Lung (tissue), 17 donors: ENCODE measurements at places on chromosomes 1 and 21. TPM values are rescaled to one million over a fixed set of nuclear protein-coding genes. Genes with fewer than 3 reads are reported as not detected.

The ANGPTL7 gene
- 0.48 TPM for total RNA-seq

The RHEX gene
- 0.57 TPM for total RNA-seq

The GREM2 gene
- 0.92 TPM for total RNA-seq

The SUSD4 gene
- 17.0 TPM for total RNA-seq

The KRTAP7-1 gene
- not detected for total RNA-seq

The RSPH1 gene
- total RNA-seq, result 30.1 TPM

The S100A14 gene
- 150 TPM for total RNA-seq

The NHLH2 gene
- 0.18 TPM for total RNA-seq

The ZSCAN20 gene
- 5.7 TPM for total RNA-seq

The KCNH1 gene
- total RNA-seq, result 0.31 TPM

The FLG gene
- total RNA-seq, result not detected

The KCNE2 gene
- total RNA-seq, result not detected

The CACNA1S gene
- not detected for total RNA-seq

The ST6GALNAC3 gene
- 17.9 TPM for total RNA-seq

The VWA1 gene
- total RNA-seq, result 72.6 TPM

The PODN gene
- total RNA-seq, result 12.9 TPM

The CD1E gene
- total RNA-seq, result 1.3 TPM

The FMOD gene
- total RNA-seq, result 93.4 TPM

The AMIGO1 gene
- total RNA-seq, result 3.9 TPM

The GPR37L1 gene
- 0.09 TPM for total RNA-seq

The PROX1 gene
- total RNA-seq, result 10.1 TPM

The TFF2 gene
- total RNA-seq, result not detected

The CAMSAP2 gene
- total RNA-seq, result 25.0 TPM

The SPATA1 gene
- total RNA-seq, result 3.2 TPM

The SAMSN1 gene
- total RNA-seq, result 20.1 TPM

The HSPG2 gene
- 335 TPM for total RNA-seq

The RGS2 gene
- 40.8 TPM for total RNA-seq

The DMBX1 gene
- 0.09 TPM for total RNA-seq

The APOBEC4 gene
- total RNA-seq, result 5.3 TPM

The SPRR3 gene
- not detected for total RNA-seq

The A3GALT2 gene
- total RNA-seq, result 0.28 TPM

The CSMD2 gene
- 1.2 TPM for total RNA-seq

The TRIM67 gene
- not detected for total RNA-seq

The ARHGEF19 gene
- total RNA-seq, result 17.3 TPM

The ZYG11A gene
- total RNA-seq, result 0.15 TPM

The DNAJC8 gene
- total RNA-seq, result 38.9 TPM

The MAN1A2 gene
- total RNA-seq, result 56.3 TPM

The CNKSR1 gene
- total RNA-seq, result 29.9 TPM

The LENEP gene
- total RNA-seq, result 0.89 TPM

The HSF2BP gene
- total RNA-seq, result 0.71 TPM

The ATP1A4 gene
- total RNA-seq, result 0.06 TPM

The TTC24 gene
- total RNA-seq, result not detected

The KCNJ9 gene
- not detected for total RNA-seq

The C1orf94 gene
- not detected for total RNA-seq

The CLDN17 gene
- total RNA-seq, result not detected

The SPATA21 gene
- not detected for total RNA-seq

The ITLN2 gene
- total RNA-seq, result 1.6 TPM
